Stimulated activated CD8-positive, alpha-beta memory T cell treated with anti-CD3 and anti-CD28 coated beads, Interleukin-2, amount 100 ng/mL, for 1 hour (primary cell): ENCODE measurements at places on chromosomes 11 and 22.

DNA sequence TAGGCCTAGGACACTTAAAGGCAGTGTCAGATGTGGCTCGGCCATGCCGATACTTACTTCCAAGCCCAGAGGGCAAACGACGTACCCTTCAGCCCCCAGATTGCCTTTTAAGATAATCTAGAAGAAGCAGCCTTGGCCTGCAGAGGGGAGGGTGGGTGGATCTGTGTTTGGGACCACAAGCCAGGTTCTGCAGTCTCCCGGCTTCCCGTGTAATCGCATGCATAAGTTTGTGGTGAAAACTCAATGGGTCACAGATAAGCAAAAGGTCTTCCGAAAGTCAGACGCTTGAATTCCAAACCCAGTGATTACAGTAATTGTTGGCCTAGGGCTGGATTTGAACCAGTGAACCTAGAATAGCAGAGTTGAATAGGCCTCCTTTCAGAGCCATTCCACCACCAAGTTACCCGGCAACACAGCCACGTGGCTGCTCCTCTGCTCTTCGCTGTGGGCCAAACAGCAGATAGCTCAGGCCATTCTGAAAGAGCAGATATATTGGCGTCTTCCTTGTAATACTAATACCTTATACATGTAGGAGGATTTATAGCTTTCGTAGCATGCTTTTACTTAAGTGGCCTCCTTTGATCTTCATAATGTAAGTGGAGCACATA is 170.8 kb upstream of the CADM1 start:
- no peak for DNase-seq

DNA sequence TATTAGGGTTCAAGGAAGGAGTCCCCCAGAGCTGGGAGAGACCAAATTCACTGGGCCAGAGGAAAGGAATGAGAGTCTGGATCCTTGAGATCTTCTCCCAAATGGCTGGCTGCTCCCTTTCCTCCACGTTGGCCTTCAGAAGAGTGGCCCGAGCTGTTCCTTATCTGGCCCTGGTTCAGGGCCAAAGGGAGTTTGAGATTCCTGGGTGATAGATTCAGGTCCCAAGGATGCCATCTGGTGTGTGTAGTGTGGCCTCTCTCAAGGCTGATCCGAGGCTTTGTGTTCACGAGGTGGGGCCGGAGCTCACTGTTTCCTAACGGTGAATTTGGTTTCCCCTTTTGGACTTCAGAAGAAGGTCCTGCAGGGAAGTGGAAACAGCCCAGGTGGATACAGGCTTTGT is 17.4 kb upstream of the ABCC8 start:
- no peak for DNase-seq

DNA sequence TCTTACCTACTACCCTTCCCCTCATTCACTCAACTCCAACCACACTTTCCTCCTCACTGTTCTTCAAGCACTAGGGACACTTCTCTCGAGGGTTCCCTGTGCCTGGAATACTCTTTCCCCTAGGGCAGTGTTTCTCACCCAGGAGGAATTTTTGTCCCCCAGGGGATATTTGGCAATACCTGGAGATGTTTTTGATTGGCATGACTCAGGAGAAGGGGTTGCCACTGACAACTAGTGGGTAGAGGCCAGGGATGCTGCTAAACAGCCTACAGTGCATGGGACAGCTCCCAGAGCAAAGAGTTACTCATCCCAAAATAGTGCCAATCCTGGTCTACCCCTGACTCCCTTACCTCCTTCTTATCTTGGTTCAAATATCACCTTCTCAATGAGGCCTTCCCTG is 40.0 kb downstream of the BTG4 start:
- DNase-seq: no peak

DNA sequence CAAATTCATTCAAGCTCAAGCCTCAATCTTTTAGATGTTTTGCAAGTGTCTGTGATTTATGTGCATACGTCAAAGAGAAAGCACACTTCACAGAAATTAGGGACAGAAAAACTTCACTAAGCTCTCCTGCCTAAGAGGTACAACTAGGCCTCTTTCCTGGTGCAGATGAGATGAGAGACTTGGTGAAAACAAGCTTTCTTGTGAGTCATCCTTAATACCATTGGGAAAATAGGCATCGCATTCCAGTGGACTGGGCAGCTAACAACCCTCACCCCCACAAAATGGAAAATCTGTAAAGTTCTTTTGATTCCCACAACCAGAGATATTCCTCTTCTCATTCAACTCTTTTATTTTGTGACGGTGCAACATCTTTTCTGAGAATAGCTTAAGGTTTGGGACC is 1110.4 kb upstream of the CCDC90B start:
- DNase-seq: no peak

DNA sequence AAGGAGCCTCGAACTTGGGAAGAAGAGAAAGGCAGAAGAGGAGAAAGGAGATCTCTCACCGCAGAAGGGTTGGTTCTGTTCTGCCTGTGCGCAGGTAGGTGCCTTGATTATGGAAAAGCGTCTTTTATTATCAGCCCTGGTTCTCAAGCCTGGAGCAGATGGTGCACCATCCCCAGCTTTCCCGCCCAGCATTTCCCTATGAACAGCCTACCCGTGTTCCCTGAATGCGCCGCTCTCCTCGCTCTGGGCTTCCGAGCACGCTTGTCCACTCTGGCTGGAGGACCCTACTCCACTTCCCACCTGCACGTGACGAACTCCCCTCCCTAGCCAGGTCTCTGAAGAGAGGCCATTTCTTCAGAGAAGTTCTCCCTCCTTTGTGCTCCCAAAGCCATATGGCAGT is 15.2 kb downstream of the IGSF9B start:
- DNase-seq: no peak

- DNase-seq: no peak
Observed at GRCh38 chr11:77073328-77074001, 6.7 kb downstream of the CAPN5 start.

GRCh38 chr11:2215561-2216399 is 44.2 kb upstream of the TH start:
- DNase-seq: no peak

GRCh38 chr11:123543797-123544196 is 110.6 kb downstream of the SCN3B start:
- no peak for DNase-seq

- DNase-seq: no peak
Observed at GRCh38 chr11:17543574-17544180, 539 bp downstream of the USH1C start.

- no peak for DNase-seq
Observed at GRCh38 chr22:24201681-24202614, 20.7 kb downstream of the SUSD2 start.

DNA sequence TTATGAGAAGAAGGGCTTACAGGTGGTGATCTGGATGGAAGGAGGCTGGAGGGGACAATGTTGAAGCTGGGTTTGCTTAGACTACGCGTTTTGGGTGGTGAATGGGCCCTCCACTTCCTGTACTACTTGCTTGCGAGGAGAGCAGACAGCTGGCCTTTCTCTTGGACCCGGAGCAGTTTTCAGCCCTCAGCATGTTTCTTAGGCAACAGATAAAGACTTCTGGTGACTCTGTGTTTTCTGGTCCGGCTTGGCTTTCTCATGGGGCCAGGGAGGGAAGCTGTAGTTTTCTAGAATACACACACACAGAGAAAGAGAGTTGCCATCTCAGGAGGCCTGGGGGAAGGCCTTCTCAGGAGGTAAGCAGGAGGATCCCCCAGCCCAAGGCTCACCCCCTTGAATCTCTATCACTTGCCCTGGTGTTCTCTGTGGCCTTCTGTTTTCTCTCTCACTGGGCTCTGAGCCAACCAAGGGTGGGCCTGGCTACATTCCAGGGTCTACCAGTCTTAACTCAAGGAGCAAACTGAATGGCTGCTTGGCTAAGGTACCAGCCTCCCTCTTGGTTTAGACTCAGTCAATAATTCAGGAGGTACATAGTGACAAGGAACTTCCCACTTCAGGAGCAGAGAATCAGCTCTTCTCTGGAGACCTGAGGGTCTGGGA is 2.4 kb downstream of the CCS start:
- no peak for DNase-seq

- DNase-seq: no peak
Observed at GRCh38 chr22:20089226-20089976, 9.4 kb downstream of the DGCR8 start.

GRCh38 chr22:32555581-32555980 is 81.0 kb downstream of the FBXO7 start:
- no peak for DNase-seq
